ENCODE measurements at places on chromosomes 1 and 21. TPM values are rescaled to one million over a fixed set of nuclear protein-coding genes. Genes with fewer than 3 reads are reported as not detected.

Gene TMPRSS2
- total RNA-seq, result not detected

Gene TSACC
- total RNA-seq, result not detected

Gene CADM3
- 0.76 TPM for total RNA-seq

Gene ZMYM1
- total RNA-seq, result 1.8 TPM

Gene NR0B2
- total RNA-seq, result 0.31 TPM

Gene PIK3R3
- total RNA-seq, result 15.7 TPM

Gene B3GALT5
- 0.02 TPM for total RNA-seq

Gene CR1
- 0.66 TPM for total RNA-seq

Gene PLCH2
- total RNA-seq, result not detected

Gene LIPI
- not detected for total RNA-seq

Gene CFHR1
- not detected for total RNA-seq

Measured in gastrocnemius medialis (tissue), 4 donors.